ENCODE measurements at places on chromosomes 6 and 20.

DNA sequence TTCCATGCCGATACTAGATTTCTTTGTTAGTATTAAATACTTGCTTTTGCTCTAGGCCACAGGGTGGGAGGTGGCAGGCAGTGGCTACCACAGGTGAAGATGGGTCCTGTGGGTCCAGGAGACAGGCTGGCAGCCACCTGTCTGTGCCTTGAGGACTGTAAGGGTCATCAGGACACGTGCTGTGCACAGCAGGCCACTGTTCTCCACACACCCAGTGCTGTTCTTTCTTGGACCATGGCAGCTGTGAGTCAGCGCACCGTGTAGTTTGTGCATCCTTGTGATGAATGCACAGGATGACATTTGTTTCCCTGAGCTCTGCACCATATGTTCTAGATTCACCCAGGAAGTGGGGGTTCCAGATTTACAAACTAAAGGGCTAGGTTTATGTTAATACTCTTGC, 317.0 kb downstream of the ZFAND3 start:
- DNase-seq: no peak

- no peak for DNase-seq
These were observed 4.7 kb downstream of the SLC2A10 start for GRCh38 chr20:46713957-46714834.

GRCh38 chr20:17029698-17030097, 197.1 kb upstream of the PCSK2 start:
- no peak for DNase-seq

DNA sequence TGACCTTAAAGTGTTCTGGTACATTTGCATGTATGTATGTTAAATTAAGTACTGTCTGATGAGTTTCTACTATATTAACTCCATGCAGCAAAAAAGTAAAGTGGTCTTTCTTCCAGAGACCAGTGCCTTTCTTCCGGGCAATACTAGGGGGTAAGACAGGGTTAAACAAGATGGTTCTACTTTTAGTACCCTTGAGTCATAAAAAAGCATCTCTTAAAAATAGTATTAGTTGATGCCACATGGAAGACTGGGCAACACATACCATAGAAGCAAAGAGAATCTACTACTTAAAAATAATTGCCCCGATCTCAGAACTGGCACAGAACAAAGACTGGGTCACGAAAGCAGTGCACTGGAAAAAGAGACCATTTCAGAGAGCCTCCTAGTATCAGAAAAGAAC, 66.2 kb downstream of the SESN1 start:
- no peak for DNase-seq

GRCh38 chr20:3045042-3045815, 623 bp upstream of the MRPS26 start:
- DNase-seq: peak; percentile 87

- peak; percentile 43 for DNase-seq
These were observed 184.2 kb upstream of the BMP2 start for GRCh38 chr20:6583134-6583738.

GRCh38 chr6:121223930-121224329, 110.3 kb downstream of the TBC1D32 start:
- DNase-seq: no peak
